NCI-H187 treated with DMSO at 0.1 percent for 48 hours (cell line): ENCODE measurements at places on chromosomes 6 and 20.

GRCh38 chr6:111846492-111847409 is 26.5 kb downstream of the FYN start:
- no peak for DNase-seq

DNA sequence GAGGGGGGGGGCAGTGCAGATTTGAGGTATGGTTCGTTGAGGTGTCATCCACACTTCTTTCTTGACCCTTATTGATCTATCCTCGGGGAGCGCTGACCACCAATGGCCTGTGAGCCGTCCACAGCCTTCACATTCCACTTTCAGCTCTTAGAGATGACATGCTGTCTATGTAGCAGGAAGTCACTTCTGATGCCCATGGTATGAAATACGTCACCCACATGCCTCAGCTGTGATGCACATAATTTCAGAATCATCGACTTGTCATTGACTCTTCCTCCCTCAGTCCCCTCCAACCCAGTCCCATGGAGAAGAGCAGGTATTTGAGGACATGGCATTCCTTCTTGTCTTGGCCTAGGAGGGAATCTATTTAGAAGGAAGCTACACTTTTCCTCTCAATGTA is 4.7 kb upstream of the ADGRF5 start:
- DNase-seq = no peak

DNA sequence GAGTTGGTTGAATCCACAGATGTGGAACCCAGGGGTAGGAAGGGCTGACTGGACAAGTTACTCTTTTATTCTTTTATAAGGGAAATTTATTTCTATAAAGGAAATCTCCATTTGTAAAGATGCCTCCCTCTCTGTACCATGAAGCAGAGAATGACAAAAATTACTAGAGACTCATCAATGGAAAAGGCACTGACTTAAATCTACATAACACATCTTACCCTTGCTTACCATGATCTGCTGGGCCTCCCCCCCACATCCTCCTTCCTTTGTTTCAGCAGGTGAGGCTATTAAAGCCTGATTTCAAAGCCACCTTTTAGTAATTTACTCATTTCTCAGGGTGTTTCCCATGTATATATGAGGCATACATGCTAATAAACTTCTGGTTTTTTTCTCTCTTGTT is 130.2 kb upstream of the HDDC2 start:
- DNase-seq = no peak

- DNase-seq = no peak
Measured at GRCh38 chr6:77363702-77364101, 99.6 kb downstream of the HTR1B start.

DNA sequence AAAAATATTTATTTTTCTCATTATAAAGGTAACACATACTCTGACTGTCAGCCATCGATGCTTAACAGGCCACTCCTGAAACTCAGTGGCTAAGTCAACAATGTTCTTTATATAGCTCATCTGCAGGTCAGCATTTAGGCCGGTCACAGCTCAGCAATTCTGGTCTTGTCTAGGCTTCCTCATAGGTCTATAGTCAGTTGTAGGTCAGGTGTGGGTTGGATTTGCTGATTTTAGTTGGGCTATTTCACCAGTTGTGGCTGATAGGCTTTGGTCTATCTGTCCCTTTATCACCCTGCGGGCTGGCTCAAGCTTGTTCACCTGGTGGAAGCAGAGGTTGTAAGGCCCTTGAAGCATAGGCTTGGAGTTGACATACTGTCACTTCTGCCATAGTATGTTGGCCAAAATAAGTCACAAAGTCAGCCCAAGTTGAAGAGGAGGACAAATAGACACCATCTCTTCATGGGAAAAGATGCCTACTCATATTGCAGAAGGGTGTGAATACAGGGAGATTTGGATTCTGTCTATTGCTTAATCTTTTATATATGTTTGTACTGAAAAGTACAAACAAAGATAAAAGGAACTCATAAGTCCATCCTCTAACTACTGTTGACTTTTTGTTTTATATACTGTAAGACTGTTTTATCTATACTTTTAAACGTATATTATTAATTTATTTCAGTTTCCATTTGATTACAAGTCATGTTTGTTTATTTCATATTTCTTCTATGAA is 75.0 kb downstream of the BCKDHB start:
- DNase-seq = no peak
